ENCODE measurements at places on chromosomes 2 and 18.

DNA sequence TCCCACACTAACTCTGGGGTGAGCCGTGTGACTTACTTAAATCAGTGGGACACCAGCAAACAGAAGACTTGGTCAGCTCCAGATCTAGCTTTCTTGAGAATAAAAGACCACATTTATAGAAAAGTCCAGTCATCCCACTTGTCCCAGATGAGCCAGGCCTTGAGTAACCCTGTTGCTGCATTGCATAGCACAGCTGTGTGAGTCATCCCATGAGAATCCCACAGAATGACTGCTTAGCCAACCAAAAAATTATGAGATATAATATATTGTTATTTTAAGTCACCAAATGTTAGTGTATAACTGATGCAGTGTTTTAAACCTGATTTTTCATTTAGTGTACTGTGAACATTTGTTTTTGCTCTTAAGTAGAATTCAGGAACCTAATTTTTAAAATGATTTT is 94.2 kb upstream of the FSHR start:
- peak; percentile 92 for DNase-seq

- DNase-seq: no peak
These were observed 13.9 kb downstream of the BIN1 start for GRCh38 chr2:127092901-127093516.

GRCh38 chr18:77039196-77040130 is 93.1 kb downstream of the MBP start:
- DNase-seq: no peak

GRCh38 chr2:10454505-10454904 is 6.4 kb upstream of the ODC1 start:
- no peak for DNase-seq

DNA sequence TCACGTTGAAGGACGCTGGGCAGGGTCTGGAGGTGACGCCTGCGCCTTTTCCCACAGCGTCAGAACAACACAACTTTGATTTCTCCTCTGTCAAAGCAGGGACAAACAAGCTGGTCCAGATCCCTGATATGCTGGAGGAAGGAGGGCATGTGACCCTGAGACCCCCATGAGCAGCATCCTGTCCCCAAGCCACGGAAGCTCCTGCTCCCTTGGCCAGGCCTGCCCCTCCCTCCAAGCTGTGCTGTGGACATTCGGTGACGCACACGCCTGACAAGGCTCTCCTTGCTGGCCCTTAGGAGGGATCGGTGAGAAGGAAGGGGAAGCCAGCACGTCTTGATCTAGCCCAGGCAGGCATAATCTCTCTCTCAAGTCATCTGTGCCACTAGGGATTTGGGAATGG is 11.3 kb downstream of the MLPH start:
- DNase-seq: no peak

DNA sequence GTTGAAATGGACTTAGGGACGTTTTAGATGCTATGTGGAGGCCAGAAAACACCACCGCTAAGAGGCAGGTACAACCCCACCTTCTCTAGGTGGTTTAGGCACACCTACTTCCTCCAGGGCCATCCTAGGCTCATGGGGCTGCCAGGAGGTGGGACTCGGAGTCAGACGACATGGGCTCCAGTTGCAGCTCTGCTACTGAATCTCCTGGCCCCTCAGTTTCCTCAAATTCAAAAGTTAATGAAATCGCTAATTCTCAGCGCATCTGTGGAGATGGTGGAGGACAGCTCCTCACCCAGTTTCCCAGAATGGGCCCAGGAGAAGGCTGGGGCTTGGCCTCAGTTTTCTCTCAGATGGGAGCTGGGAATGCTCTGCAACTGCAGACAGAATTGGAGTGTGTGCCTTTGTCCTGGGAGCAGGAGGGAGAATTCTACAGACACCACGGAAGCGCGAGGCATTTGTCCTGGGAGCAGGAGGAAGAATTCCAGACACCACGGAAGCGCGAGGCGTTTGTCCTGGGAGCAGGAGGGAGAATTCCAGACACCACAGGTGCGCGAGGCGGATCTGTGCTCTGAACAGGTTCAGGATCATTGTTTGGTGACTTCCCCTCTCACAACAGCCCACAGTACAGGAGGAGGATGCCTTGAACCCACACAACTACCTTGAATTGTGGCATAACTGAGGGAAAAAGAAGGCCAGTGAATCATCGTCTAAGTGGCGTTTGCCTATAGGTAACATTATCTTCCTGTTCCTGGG is 103.7 kb upstream of the PXDN start:
- no peak for DNase-seq

GRCh38 chr2:101698014-101698843 is 722 bp downstream of the MAP4K4 start:
- no peak for DNase-seq

DNA sequence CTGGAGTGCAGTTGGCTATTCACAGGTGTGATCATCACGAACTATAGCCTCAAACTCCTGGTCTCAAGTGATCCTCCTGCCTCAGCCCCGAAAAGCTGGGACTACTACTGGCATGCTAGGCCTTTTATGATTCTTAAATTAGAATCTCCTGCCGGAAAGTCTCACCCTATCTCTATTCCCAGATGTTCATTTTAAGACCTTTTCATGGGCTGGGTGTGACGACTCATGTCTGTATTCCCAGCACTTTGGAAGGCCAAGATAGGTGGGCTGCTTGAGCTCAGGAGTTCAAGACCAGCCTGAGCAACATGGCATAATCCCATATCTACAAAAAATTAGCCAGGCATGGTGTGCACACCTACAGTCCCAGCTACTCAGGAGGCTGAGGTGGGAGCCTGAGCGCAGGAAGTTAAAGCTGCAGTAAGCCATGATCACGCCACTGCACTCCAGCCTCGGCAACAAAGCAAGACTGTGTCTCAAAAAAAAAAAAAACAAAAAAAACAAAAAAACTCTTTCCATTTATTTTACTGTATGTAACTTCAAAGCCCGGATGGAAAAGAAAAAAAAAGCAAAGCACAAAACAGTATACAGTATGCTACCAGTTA is 8.1 kb downstream of the PPP4R3B start:
- no peak for DNase-seq

- no peak for DNase-seq
These were observed 96.4 kb downstream of the COLEC12 start for GRCh38 chr18:404061-404636.

DNA sequence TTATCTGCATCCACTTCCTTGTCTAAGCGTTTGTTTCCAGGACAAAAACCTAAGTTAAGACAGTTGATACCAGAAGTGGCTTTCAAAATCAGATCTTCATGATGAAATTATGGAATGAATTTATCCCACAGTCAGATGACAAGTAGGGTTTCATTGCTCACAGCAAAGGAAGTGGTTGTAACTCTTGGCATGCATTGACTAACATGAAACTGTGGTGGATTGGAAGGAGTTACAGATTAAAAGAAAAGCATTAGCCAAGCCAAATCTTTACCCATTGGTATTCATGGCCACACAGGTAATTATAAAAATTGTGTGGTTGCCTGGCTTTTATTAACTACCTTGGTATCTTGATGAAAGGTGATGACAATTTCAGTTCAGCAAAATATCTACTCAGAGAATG is 438.0 kb upstream of the NXPH2 start:
- DNase-seq: no peak

- no peak for DNase-seq
These were observed 115.4 kb upstream of the STK17B start for GRCh38 chr2:196286821-196287220.

GRCh38 chr2:165373278-165374010 is 96.1 kb upstream of the CSRNP3 start:
- DNase-seq: peak; percentile 25

DNA sequence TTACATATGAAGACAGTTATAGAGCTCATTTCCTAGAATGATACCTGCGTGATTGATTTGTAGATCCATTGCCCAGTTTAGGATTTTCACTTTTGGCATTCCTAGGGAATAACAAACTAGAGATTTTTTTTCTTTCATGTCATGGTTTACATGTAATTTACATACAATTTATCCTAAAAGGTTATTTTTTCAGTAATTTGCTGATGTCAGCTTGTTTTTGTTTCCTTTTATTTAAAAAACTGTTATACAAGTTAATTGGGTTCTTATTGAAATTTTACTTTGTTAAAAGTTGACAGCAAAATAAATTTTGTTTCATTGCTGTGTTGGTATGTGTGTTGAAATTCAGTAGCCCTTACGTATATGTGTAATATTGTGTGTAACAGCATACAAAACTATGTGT is 23.4 kb downstream of the MTX2 start:
- DNase-seq: no peak

GRCh38 chr2:242075168-242075567 is 205.6 kb downstream of the RTP5 start:
- DNase-seq: peak; percentile 81

GRCh38 chr18:58612315-58613055 is 16.4 kb downstream of the ALPK2 start:
- no peak for DNase-seq

DNA sequence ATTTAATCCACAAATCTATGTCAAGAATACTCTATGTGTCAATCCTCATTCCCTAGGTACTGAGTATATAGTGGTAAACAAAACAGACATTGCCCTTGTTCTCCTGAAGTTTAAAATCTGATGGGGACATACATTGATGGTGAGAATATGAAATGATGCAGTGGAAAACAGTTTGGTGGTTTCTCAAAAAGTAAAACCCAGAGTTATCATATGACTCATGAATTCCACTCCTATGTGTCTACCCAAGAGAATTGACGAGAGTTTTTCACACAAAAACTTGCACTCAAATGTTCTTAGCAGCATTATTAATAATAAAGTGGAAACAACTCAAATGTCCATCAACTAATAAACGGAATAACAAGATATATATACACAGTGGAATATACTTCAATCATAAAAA is 586.7 kb downstream of the CCDC85A start:
- DNase-seq: peak; percentile 16

DNA sequence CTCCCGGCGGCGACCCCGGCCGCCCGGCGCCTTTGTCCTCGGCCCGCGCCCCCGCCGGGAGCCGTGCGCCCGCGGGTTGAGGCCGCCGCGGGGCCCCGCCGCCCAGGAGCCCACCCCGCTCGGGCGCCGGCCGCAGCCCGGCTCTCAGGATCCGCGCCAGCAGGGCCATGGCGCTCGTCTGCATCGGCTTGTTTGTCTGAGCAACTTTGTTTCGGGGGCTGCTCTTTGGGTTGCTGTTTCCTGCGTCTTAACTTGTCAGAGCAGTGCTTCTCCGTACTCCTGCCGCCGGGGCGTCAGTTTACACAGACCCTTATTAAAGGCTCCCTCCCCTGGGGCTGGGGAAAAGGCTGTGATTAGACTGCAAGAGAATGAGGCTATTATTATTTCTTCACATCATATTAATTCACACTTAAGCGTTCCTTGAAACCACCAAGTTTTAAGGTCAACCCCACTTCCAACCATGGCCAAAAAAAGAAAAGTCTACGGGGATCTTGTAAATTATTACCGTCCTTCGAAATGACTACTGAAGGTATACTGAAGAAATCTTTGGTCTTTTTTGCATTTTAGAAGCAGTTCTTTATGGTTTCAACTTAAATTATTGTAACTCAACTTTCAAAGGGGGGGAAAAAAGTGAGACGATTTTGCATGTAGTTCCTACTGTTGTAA is at the start of gene CYP27C1:
CYP27C1 (minus strand) TSS at position 198 of the 666 bp plus-strand sequence; CDS start at position 169, 29 bp downstream.
- DNase-seq: no peak

DNA sequence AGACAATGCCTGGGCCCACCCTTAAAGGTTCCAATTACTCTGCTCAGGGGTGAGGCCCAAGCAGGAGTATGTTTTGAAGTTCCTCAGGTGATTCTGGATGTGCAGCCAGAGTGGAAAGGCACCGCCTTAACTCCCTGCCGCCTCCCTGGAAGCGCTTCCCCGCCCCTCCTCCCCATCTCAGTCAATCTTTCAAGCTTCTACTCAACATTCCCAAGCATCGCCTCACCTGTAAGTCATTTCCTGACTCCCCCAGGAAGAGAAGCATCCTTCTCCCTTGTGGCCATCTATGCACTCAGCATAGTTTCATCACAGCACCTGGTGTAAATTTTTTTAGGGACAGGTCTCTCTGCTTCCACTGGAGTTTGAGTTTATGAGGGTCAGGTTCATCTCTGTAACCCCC is 67.5 kb downstream of the MYL12B start:
- no peak for DNase-seq

- no peak for DNase-seq
These were observed 431.1 kb downstream of the TMX3 start for GRCh38 chr18:68283834-68284233.

DNA sequence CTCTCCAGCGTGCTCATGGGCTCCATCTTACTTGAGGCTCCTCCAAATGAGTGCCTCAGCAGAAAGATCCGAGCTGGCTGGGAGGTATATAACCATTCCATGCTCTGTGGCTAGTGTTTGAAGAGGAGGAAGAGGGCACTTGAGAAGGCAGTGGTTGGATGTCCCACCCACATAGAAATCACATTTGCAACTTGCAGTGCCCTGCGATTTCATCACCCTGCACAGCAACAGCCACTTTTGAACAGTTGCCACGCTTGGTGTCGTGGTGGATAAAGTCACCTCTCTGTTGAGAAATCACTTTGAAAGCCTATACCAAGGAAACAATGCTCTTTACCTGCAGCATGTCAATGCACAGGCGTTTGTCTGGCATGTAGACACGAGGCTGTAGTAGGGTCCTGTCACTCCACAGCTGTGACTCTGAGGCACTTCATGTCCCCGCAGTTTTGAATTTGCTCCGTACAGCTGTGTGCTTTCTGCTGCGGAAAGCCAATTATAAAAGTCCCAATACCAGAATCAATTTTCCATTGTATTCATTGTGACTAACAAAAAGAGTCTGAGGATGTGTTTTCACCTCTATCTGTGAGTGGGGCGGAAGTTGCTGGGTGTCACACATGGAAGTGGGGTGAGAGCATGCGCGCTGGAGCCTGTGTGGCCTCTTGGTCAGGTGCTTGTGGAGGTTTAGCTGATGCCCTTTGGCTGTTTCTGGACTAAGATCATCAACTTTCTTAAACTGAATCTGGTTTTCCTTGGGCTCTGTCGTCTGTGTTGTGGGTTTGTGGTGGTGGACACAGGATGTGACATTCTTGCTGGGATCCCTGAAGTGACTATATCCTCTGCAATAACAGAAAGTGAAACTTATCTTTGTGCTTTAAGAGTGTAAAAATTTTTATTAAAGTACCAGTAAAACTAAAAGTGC is 2.8 kb downstream of the CNDP2 start:
- DNase-seq: no peak

DNA sequence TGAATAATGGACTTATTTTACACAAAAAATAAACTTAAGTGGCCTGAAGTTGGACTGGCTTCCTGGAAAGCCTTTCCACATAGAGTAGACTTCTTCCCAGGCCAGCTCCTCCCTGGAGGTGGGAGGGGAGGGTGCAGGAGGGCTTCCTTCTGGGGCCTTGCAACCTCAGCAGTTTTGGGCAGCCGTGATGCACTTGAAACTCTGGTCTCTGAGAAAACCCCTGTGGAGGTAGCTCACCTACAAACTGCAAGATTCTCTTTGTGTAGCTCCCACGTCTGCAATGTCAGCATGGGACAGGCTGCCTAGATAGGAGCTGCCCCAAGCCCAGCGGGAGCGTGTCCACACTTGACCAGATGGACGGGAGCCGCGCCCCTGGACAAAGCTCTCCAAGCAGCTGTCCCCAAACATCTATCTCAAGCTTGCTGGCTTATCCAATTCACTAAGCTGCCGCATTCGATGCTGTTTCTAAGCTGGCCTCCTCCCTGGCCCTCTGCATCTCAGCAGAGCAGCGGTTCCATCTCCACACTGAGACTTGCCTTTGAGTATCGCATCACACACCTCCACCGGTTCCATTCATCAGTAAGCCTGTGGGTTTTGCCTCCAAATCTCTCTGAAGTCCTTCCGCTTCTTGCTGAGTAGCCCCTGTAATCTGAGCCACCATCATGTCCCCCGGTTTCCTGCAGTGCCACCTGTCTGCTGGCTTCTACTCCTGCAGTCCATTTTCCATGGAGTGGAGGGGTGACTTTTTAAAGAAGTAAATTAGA is 1.6 kb upstream of the LPIN1 start:
- DNase-seq: no peak
